CD4-positive, alpha-beta T cell treated with Interleukin-21 for 1 hour (primary cell): ENCODE measurements at places on chromosomes 11 and 22.

DNA sequence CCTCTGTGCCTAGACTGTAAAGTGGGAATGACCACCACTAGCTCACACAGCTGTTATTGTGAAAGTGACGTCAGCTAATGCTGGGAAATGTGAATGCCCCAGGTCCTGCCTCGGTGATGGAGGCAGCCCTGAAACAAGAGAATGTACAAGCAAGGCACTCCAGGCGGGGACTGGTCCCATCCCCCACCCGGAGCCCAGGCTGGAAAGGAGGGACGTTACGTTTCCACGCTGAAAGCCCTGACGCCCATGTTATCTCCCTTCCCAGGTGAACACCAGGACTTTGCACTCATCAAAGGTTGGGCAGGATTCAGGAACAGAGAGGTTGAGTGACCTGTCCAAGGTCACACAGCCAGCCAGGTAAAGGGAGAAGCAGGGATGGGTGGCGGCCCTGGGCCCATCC, 784 bp downstream of the SULT4A1 start:
- no peak for DNase-seq

GRCh38 chr11:42555190-42555589, 756.6 kb upstream of the API5 start:
- DNase-seq: no peak

DNA sequence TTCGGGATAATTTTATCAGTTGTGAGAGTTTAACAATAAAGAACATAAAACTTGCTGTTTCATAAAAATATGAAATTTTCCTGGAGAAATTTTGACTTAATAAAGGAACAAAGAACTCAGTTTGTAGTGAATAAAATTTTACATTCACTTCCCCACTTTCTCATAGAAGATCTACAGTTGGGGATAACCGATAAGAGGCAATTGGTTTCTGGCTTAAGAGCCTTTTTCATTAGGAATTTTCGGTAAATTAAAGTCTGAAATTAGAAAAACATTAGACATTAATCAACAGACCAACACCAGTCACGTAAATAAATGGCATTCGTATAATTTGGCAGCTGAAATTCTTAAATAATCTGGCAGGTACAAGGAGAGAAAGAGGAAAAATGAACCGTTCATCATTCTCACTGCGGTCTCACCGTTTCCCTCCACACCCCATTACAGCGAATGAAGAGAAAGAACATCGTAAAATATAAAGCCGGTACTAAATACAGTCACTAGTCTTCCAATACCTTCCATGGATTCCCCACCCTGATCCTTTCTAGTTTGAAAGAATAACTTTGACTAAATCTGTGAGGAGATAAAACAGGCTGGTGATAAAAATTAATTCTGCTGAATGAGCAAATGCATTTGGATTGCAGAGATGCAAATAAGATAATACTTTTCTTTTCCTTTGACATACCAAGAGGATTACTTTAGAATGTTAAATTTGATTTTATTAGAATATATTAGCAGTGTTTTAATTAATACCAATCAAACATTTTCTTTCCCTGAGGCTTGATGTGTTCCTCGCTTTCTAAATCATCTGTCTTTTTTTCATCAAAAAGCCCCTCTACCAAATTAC, 19.5 kb downstream of the BLID start:
- DNase-seq: no peak

DNA sequence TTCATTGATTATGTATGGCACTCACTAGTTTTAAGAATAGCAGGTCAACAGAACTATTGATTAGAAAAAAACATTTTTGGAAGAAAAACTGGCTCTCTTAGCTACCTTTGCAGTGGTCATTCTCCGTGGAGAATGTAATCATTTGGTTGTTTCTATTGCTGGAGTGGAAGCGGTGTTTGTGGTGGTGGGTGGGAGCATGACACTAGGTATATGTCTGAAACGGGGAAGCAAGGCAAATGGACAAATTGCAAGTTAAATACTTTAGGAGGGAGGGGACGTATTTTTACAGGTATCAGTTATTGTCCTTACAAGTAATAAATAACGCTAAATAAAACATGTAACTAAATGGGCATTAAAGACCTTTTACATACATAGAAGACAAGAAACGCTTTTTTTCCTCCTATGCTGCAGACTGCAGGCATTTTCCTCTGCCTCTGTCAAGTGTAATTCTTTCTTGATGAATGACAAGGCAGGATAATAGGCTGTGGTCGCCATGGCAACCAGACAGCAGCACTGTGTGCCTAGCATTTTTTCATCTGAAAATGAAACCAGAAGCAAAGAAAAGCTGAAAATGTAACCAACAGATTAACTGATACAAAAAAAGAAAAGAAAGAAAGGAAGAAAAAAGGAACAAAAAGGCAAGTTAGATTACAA, 46.2 kb downstream of the BLID start:
- no peak for DNase-seq

DNA sequence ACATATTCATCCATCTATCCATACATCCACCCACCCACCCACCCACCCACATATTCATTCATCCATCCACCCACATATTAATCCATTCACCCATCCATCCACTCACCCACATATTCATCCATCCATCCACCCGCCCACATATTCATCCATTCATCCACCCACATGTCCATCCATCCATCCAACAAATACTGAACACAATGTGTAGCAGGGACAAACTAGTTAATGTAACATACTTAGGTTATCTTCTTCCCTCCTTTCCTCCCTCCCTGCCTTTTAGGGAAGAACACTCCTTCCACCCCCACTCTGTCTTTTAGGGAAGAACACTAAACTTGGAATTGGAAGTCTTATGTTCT, 39.4 kb downstream of the MCM5 start:
- DNase-seq: no peak

GRCh38 chr22:39364714-39365491, 15.1 kb downstream of the SYNGR1 start:
- no peak for DNase-seq

- no peak for DNase-seq
These were observed 45.0 kb upstream of the FIBIN start for GRCh38 chr11:26948881-26949280.

GRCh38 chr11:75939992-75940391, 125.0 kb downstream of the UVRAG start:
- no peak for DNase-seq

DNA sequence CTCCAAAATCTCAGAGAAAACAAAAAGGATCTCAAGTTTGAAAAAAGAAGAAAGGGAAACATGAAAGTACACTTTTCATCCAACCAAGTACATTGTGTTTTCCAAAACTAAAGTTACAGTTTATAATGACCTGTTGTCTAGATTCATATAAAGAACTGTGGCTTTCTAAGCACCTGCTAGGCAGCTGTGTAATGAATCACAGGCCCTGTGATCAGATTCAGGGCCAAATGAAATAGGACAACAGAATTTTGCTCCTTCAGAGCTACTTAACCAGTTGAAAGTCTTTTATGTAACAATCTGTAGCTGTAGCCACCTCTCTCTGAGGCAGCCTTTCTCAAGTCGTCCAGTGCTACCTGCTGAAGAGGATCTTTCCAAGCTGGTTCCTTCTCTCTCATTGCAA, 960.0 kb upstream of the RAG2 start:
- no peak for DNase-seq

DNA sequence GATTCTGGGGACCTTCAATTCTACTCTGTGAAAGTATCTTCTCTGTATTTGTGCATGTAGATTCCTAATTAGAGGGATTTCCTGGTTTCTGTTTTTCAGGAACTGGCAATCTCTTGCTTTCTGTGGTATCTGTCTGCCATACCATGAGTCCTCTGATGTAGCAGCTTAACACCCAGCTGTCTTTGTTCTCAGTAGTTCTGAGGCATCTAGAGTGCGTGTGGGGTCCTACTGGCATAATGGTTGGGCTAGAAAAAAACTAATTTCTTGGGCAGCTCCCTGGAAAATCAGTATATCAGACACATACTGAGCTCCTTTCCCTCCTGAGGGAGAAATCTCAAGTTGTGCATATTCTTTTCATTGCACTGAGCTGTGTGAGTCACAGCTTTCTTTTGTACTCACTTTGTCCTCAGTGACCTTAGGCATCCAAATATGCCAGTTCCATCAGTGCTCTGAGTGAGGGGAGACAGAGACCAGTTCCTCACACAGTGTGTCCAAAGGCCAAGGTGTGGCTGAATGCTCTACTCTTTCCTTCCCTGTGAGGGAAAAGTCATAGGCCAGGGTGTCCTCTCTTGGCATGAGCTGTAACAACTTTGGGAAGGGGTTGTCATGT, 35.5 kb upstream of the SLC22A24 start:
- DNase-seq: no peak

DNA sequence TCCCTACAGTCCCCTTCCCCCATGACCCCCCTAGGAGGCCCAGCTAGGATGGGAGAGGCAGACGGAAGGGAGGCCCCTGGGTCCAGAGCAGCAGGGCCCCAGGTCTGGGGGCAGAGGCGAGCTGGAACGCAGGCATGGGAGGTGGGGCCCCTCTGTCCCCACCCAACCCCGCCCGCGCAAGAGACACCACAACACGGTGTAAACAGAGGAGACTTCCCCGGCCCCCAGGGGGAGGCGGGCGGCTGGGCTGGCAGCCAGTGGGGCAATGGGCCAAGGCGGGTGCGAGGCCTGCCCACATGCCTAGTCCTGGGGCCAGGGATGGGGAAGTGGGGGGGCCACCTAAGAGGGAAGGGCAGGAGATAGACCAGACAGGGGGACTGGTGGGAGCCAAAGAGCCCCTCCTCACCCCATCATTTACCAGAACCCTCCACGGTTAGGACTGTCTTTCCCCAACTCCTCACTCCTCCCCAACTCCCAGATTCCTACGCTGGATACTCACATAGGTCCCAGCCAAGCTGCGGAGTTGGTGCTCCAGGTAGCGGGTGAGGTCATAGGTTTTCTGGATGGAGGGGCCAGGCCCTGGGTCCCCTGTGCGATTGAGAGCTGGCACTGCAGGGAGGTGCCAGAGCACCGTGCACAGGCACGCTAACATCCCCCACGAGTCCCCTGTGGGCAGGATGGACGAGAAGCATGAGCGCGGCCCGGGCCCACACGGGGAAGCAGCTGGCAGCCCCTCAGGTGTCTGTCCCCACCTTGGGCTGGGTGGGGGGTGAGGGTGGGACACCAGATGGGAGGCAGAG, 6.2 kb downstream of the CLCF1 start:
- DNase-seq: no peak

- DNase-seq: peak; percentile 89
These were observed 115.4 kb downstream of the KIAA1671 start for GRCh38 chr22:25067851-25068421.

DNA sequence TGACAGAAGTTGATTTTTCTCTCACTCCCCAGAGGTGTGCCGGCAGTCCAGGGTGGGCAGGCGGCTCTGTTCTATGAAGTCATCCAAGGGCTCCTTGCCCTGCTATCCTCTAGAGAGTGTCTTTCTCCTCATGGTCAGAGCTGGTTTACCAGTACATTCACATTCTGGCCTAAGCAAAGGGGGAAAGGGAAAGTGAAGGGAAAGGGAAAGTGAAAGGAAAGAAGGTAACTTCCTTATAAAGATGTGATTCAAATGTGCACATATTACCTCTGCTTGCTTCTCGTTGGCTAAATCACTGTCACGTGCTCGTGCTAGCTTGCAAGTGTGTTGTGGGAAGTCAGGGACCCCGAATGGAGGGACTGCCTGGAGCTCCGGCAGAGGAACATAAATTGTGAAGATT, 2.9 kb upstream of the HTATIP2 start:
- peak; percentile 72 for DNase-seq

DNA sequence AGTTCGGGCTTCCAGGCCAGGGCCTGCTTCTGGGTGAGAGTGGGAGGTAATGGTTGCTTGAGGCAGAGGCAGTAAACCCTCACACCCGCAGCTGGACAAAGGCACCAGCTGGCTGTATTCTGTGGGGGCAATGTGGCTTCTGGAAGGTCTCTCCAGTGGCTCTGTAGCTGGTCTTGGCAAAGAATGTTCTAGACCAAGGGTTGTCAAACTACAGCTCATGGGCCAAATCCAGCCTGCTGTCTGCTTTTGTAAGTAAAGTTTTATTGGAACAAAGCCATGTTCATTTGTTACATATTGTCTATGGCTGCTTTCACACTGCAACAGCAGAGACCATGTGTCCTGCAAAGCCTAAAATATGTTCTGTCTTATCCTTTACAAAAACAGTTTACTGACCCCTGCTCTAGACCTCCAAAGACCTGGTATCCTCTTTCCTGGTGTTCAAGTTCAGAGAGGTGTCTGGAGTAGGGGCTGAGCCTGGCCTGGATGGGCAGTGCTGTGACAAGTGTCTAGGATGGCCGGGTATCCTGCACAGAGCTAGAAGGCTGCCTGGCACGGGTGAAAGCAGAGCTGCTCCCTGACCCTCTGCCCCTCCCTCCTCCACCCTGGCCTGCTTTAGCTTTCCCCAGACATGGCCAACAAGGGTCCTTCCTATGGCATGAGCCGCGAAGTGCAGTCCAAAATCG, 3.4 kb downstream of the TAGLN start:
- DNase-seq: no peak

DNA sequence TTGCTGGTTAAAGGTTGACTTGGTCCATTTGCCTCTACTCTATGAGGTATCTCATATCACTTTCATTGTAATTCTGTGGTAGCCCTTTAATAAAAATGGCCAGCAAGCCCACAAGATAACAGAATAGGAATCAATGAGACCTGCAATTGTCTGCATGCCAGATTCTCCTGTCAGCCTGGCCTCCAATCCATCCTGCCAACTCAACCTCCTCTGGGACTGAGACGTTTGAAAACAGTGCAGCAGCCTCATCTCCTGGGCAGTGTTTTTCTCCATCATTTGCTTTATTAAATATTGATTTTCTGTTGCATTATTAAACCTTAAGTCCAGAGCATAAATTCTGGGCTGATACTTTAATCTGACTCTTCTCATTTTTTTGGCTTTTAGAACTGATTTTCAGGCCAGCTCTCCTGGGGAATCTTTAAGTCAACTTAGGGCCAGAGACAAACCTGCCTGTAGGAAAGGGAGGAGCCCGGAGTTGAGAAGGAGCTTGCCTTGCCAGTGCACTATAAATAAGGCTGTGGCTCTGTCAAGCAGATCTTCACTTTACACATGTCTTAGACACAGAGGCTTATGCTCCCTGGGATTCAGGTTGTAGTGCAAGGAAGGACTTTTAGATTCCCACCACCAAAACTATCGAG, 798.0 kb downstream of the NTM start:
- no peak for DNase-seq

GRCh38 chr11:61688365-61689163, 8.4 kb downstream of the DAGLA start:
- DNase-seq: no peak

DNA sequence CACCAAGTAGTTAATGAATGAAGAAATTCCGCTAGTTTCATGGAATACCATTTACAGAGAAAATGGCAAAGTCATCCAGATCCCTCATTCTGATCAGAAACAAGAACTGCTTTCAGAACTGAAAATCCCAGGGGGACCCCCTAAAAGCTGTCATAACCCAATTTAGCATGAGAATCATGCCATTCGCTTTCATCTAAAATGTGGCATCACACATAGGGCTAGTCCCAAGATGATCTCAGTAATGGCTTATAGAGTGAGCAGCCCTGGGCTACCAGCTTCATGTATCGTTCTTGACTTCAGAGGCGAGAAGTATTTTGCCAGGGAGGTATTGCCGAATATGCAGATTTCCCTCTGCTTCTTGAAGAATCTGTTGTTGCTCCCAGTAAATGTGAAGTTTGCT, 134.0 kb downstream of the TTC17 start:
- DNase-seq: no peak

DNA sequence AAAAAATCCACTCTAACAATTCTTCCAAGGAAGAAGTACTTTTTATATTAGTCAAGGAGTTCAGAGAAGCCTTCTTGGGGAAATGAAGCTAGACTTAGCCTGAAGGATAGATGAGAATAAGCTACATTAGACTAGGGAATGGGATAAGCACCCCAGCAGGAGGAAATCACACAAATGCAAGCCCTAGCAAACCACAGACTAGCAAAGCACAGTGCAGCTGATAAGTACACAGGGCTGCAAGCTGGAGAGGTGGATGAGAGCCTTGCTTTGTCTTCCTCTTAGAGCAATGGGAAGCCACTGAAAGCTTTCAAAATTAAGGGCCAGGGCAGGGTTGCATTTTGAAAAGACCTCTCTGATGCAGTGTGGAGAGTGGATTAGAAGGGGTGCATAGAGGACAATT, 946.2 kb downstream of the LRRC4C start:
- DNase-seq: no peak
